Hypothalamus (tissue), 51 donors: ENCODE measurements at places on chromosomes 12 and 14.

DNA sequence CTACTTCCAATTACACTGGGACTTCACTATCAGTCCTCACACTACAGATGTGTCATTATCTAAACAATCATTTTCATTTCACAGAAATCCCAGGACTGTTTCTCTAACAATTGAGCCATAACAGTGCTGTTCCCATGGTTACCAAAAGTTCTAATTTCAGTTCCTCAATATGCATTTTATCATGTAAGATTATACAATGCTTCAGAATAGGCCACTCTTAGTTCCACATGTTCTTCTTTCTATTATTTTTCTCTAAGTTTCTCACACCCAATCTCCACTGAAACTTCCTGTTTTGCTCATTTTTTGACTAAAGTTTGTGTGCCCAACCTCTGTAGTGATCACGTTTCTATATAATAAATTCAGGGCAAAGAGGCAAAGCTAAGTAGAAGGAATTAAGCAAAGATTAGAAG lies 185.8 kb downstream of the DUSP6 start:
- no peak for DNase-seq

DNA sequence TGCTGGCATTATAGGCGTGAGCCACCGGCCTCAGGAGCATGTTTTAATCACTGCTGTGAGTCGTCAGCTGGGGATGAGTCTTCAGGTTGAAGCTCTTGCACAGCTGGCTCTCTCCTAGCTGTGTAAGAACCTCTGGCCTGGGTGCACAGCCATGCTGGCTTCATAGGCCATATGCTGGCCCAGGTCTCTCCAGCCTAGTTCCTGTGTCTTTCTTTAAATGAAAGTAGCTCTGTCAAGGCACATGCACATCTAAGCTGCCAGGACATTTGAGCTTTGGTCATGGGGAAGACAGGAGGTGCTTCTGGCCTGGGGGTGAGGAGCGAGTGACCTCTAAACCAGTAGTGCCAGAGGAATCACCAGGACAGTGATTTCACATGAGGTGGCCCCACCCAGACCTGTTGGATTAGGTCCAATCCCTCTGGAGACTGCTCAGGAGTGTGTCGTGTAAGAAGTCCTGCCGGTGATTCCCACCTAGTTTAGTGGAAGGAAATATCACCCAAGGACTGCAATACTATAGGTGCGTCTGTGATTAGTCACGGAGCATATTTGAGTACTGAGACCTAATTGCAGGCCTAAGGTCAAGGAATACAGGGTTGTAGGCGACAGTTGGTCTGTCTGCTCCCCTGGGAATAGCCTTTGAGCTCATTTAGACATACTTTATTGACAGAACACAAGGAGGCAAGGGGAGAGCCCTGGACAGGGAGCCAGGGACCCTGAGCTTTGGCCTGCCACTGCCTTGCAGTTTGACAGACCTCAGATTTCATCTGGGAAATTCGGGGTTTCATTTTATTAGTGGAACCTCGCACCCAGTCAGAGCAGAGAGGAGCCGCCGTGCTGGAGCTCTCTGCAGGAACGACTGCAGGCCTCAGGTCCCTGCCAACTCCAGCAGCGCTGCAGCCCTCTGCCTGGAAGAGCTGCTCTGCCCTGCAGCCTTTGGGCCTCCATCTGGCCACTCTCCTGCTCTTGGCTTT lies 67.0 kb downstream of the ANKRD9 start:
- no peak for DNase-seq

- DNase-seq: no peak
These were observed 15.5 kb downstream of the FZD10 start for GRCh38 chr12:130177635-130178242.

GRCh38 chr14:101119830-101120571 lies 216.5 kb upstream of the RTL1 start:
- no peak for DNase-seq

- no peak for DNase-seq
These were observed 484 bp downstream of the MIS18BP1 start for GRCh38 chr14:45252366-45253069.

GRCh38 chr14:105411017-105411941 lies 8.3 kb upstream of the MTA1 start:
- no peak for DNase-seq

- DNase-seq: no peak
These were observed 133.0 kb upstream of the RASSF8 start for GRCh38 chr12:25825446-25825845.

DNA sequence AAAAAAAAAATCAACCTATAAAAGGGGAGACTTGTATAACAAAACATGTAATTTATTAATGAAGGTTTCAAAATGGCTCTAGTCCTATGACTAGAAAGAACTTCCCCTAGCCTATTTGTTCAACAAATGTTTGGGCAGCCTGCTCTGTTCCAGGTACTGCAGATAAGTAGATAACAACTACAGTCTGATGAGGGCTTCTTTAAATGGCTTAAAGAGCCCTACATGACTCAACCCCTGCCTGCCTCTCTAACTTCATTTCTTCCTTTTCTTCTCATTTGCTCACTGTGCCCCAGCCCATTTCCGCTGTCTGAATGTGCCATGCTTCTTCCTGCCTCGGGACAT lies 21.5 kb downstream of the ALDH6A1 start:
- no peak for DNase-seq

GRCh38 chr12:131222329-131223139 lies 268.8 kb downstream of the ADGRD1 start:
- no peak for DNase-seq

GRCh38 chr14:106129274-106129673 lies 602.9 kb downstream of the TMEM121 start:
- no peak for DNase-seq

GRCh38 chr12:52884526-52885293 lies 20.2 kb downstream of the KRT8 start:
- DNase-seq: peak; percentile 63

DNA sequence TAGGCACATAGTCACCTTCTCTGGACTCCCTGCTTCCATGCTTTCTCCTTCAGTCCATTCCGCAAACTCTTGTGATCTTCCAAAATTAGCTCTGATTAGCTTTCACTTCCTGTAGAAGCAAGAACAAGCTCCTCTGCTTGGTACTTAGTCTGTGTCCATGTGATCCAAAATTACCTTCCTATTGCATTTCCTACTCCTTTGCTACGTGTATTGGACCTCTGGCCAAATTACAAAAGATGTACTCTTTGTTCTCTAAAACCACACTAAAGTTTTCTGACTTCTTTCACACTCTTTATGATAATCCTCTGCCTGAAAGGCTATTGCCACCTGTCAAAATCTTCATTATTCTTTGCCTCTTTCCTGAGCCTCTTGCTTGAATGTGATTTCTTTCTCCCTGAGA lies 786 bp upstream of the TSFM start:
- no peak for DNase-seq

GRCh38 chr12:28253161-28253641 lies 62.9 kb downstream of the CCDC91 start:
- DNase-seq: no peak

GRCh38 chr14:79992407-79993198 lies 218.7 kb downstream of the DIO2 start:
- DNase-seq: no peak

- no peak for DNase-seq
These were observed 851 bp downstream of the HSP90B1 start for GRCh38 chr12:103930787-103931735.
